Stimulated activated CD8-positive, alpha-beta memory T cell treated with anti-CD3 and anti-CD28 coated beads, Interleukin-4, amount 100 ng/mL, for 4 hours (primary cell): ENCODE measurements at places on chromosomes 13 and 19.

GRCh38 chr19:12987781-12988180 lies 7.5 kb upstream of the NFIX start:
- no peak for DNase-seq

DNA sequence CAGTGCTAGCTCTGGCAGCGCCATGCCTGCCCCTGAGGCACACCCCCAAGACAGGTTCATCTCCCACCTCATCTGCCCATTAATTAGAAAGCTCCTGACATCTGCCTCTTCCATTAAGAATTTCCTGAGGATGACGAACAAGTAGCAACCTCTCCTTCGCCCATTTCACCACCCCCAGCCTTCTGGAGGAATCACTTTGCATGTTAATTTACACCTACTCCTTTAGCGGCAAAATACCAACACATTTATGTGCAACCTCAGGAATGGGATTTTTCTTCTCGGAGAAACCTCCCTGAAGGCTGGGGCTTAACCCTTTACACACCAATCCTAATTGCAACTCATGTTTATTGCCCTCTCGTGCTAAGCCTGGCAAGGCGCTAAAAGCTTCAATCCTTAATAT lies 13.8 kb downstream of the SLC7A1 start:
- no peak for DNase-seq

DNA sequence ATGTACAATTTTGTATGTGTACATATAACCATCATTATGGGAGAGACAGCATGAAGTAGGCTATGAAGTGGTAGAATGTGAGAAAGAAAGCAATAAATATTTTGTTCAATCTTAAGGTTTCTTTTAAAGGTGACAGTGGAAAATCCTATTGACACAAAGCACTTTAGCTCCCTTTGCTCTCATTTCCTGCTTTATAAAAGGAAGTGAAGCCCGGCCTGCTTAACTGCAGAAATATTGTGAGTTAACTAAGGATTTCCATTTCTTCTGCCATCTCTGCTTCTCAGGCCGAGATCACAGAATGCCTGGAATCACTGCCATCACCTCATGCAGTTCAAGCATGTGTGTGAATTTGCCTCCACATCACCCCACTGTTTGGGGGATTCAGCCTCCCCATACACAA lies 83.5 kb downstream of the FRY start:
- no peak for DNase-seq

- DNase-seq, result no peak
Observed at GRCh38 chr13:73832128-73832588, 302.0 kb downstream of the KLF12 start.

DNA sequence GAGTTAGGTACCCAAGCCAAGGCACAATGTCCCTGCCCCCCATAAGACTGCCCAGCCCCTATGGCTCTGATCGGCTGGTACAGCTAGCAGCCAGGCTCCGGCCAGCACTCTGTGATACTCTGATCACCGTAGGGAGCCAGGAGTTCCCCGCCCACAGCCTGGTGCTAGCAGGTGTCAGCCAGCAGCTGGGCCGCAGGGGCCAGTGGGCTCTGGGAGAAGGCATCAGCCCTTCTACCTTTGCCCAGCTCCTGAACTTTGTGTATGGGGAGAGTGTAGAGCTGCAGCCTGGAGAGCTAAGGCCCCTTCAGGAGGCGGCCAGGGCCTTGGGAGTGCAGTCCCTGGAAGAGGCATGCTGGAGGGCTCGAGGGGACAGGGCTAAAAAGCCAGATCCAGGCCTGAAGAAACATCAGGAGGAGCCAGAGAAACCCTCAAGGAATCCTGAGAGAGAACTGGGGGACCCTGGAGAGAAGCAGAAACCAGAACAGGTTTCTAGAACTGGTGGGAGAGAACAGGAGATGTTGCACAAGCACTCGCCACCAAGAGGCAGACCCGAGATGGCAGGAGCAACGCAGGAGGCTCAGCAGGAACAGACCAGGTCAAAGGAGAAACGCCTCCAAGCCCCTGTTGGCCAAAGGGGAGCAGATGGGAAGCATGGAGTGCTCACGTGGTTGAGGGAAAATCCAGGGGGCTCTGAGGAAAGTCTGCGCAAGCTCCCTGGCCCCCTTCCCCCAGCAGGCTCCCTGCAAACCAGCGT lies 3.0 kb upstream of the KMT2B start:
- DNase-seq, result no peak

- DNase-seq, result no peak
Observed at GRCh38 chr13:23468811-23469210, 35.3 kb upstream of the SACS start.

- no peak for DNase-seq
Observed at GRCh38 chr19:44772959-44773358, 4.7 kb upstream of the CBLC start.

- DNase-seq, result no peak
Observed at GRCh38 chr13:52767949-52768516, 28.4 kb upstream of the CNMD start.

DNA sequence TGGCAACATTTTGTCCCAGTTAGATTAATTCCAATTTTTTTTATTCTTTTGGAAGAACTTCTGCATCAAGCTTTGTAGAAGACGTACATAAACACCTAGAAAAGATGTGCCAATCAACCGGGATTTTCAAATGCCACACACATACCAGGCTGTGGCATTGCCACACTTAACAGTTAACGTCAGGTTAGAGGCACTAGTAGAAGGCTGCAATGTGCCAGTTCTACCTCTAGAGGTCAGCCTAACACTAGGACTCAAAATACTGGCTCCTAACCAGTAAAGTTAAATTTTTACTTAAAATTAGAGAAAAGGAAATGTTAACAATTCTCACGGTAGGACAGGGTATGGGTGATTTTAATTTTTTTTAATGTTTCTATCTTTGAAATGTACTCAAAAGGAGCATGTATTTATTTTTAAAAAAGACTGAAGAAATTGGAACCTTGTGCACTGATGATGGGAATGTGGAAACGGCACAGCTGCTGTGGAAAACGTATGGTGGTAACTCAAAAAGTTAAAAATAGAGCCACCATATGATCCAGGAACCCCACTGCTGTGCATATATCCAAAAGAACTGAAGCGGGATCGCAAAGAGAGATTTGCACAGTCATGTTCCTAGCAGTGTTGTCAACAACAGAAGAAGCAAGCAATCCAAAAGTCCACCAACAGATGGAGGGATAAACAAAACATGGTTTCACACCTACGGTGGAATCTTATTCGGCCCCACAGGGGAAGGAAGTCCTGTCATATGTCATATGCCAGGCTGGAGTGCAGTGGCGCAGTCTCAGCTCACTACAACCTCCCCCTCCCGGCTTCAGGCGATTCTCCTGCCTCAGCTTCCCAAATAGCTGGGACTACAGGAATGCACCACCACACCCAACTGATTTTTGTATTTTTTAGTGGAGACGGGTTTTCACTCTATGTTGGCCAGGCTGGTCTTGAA lies 30.3 kb downstream of the CRYL1 start:
- DNase-seq, result peak; percentile 33

DNA sequence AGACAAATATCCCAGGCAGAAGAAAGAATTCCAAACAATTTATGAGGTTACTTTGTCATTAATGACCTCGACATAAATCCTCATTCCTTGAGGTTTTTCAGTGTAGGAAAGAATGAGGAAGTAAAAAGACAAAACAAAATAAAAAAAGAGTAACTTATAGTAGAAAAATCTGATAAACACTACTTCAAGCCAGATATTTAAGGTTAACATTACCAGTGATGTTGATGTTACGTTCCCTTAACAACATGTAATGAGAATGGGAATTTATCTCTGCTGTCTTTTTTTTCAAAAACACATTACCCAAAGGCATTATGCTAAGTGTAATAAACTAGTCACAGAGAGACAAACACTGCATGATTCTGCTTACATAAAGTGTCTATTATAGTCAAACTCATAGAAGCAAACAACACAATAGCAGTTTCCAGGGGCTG lies 935.1 kb downstream of the SLITRK1 start:
- no peak for DNase-seq

DNA sequence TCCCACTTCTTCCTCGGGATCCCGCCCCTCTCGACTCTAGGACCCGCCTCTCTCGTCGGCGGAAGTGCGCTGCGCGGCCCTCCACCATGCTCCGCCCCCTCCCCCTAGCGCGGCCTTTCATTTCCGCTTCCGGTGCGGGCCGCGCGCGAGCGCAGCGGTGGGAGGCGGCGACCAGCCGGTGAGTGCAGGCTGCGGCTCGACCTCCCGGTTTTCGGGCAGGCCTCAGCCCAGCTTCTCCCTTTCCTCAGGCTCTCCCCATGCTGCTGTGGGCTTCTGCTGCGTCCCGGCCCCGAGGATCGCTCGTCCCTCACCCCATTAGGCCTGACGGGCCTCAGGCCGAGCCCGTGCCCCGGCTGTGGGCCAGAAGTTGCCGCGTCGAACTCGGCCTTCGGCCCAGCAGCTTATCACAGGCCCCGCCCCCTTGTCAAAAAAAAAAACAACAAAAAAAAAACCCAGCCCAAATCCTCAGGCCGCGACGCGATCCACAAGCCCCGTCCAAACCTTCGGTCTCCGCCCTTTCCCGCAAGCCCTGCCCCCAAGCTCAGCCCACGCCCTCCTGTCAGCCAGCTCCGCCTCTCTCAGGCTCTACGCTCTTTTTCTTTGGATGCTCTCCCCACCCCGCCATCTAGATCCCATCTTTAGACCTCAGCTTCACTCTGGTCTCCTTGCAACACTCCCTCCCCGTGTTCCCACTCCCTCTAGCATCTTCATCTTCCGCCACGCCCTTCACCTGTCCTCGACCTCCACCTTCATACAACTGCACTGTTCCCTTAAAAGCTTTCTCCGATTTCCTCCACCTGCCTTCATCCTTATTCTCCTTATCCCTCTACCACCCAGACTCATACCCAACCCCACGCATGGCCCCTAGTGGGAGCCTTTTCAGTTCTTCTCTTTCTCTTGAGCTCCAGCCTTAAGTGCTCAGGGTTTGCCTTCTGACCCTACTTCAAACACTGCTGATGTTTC lies at the start of gene CLASRP:
CLASRP (plus strand) TSS at position 115 of the 963 bp plus-strand sequence. CDS start 1,168 bp downstream, outside the sequence.
- DNase-seq, result peak; percentile 75

DNA sequence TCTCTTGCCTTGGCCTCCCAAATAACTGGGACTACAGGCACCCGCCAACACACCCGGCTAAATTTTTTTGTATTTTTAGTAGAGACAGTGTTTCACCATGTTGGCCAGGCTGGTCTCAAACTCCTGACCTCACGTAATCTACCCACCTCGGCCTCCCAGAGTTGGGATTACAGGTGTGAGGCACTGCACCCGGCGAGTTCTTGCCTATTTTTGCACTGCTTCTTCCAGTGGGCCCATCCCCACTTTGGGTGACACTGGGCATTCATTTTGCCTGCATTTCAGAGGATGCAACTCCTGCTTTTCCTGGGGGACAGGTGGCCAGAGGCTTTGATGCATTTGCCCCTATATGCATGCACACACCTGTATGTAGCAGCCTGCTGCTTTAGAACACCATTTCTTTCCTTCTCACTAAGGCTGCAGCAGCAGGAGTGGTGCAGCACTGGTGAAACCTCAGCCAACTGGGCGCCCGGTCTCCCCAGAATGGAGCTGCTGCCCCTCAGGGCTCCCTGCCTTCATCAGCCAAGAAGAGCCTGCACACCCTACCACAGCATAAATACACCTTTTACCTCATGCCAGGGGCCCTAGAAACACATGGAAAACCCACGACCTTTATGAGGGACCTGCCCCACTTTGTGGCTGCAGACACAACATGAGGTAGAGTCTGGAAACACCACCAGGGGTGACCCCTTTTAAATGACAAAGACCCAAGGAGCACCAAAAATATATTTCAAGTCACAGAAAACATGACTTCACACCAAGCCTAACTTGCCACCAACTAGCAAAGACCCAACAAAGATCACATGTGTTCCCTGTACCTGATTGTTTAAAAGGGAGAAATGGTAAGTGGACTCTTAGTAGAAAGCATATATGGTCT lies 36.8 kb upstream of the POP4 start:
- no peak for DNase-seq

GRCh38 chr19:4069331-4069959 lies 2.7 kb upstream of the ZBTB7A start:
- no peak for DNase-seq

GRCh38 chr13:73479351-73479750 lies 420.5 kb downstream of the KLF5 start:
- DNase-seq, result no peak

- no peak for DNase-seq
Observed at GRCh38 chr19:40282920-40283319, 2.2 kb downstream of the AKT2 start.

DNA sequence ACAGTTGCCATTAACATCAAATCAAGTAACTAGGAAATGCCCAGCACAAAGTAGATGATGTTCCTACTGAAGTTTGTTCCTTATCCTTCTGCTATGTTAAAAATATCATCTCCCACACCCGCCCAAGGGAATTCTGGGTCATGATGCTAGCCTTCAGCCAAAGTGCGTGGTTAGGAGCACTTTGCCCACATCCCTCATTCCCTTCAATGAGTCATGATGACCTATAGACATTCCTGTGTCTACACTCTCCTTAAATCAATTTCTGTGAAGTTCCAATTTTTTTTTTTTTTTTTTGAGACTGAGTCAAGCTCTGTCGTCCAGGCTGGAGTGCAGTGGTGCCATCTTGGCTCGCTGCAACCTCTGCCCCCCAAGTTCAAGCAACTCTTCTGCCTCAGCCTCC lies 17.0 kb downstream of the RXFP2 start:
- no peak for DNase-seq
